ENCODE measurements at places on chromosomes 16 and 17. TPM values are rescaled to one million over a fixed set of nuclear protein-coding genes. Genes with fewer than 3 reads are reported as not detected.

Gene PDILT
- not detected for total RNA-seq

Gene CASKIN1
- total RNA-seq, result 0.27 TPM

Gene TMEM114
- not detected for total RNA-seq

Gene HOXB6
- total RNA-seq, result 30.0 TPM

GRCh38 chr16:49622421-49623402 is 233.2 kb downstream of the ZNF423 start:
- no peak for DNase-seq

GRCh38 chr17:18257268-18257981 is 1.1 kb downstream of the FLII start:
- peak; percentile 87 for DNase-seq

Gene ACE
- 45.2 TPM for total RNA-seq

Gene SHCBP1
- 4.6 TPM for total RNA-seq

DNA sequence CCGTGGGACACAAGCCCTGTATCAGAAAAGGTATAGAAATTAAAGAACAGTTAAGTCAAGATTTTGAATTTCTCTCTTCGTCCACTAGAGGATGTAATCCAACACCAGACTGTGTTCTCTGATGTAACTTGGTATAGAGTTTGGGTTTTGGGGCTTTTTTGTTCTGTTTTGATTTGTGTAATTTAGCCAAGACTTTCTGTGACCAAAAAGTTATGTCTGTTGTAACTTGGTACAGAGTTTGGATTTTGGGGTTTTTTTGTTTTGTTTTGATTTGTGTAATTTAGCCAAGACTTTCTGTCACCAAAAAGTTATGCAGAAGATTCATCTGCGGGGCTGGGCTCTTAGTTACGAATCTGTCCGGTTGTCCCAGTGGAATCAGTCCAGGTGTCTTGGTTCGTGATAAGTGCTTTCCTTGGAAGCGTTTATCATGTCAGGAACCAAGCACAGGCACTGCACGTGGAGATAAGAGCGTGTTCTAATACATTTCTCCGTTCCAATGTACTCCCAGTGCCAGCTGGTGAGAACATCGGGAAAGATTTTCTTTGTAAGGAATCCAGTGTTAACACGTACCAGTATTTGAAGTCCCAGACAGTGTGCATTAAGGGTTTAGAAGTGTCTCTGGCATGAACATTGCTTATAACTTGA is 44.1 kb upstream of the SEC14L1 start:
- no peak for DNase-seq

Gene PRAC1
- 328 TPM for total RNA-seq

- no peak for DNase-seq
Measured at GRCh38 chr16:65195998-65196397, 74.1 kb upstream of the CDH11 start.

DNA sequence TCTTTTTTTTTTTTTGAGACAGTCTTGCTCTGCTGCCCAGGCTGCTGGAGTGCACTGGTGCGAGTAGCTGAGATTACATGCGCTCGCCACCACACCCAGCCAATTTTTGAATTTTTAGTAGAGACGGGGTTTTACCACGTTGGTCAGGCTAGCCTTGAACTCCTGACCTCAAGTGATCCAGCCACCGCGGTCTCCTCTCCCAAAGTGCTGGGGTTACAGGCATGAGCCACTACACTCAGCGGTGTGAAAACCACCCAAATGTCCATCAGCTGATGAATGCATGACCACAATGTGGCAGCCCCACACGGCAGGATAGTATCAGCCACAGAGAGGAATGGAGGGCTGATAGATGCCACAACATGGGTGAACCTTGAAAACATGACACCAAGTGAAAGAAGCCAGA is 2.1 kb downstream of the P2RX5 start:
- DNase-seq, result no peak

Gene CCDC200
- total RNA-seq, result not detected

DNA sequence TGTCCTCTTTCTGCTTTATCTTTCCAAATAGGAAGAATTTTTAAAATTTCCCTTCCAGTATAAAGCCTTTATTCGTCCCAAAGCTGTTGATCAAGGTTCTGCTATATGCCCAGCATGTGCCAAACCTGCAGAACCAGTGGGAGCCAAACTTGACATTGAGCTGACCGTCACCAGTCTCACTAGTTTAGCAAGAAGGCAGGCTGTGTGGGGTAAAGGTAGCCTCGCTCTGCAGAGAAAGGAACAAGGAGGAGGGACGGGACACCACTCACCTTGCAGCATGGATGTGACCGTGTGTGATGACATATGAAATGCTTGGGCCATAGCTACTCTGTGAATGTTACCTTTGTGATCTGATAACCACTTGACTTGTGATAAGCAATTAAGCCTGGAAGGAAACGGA is 392.2 kb downstream of the CPPED1 start:
- no peak for DNase-seq

GRCh38 chr16:892536-893255 is 78.1 kb downstream of the LMF1 start:
- no peak for DNase-seq

Gene SRL
- 0.49 TPM for total RNA-seq

DNA sequence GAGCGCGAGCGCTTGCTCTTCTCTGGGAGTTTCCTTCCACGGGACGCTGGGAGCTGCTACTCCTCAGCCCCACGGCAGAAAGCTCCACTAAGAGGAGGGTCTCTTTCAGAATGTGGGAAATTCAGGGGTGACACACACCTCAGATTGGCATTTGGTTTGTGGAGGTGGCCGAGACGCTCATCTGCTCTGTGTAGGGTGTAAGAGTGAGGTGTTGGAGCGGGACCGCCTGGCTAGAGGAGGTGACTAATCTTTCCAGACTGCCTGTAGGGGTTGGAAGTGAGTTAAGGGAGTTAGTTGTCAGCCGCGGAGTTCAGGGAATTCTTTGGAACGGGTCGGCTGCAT is 735 bp downstream of the PSMD11 start:
- DNase-seq, result peak; percentile 52

DNA sequence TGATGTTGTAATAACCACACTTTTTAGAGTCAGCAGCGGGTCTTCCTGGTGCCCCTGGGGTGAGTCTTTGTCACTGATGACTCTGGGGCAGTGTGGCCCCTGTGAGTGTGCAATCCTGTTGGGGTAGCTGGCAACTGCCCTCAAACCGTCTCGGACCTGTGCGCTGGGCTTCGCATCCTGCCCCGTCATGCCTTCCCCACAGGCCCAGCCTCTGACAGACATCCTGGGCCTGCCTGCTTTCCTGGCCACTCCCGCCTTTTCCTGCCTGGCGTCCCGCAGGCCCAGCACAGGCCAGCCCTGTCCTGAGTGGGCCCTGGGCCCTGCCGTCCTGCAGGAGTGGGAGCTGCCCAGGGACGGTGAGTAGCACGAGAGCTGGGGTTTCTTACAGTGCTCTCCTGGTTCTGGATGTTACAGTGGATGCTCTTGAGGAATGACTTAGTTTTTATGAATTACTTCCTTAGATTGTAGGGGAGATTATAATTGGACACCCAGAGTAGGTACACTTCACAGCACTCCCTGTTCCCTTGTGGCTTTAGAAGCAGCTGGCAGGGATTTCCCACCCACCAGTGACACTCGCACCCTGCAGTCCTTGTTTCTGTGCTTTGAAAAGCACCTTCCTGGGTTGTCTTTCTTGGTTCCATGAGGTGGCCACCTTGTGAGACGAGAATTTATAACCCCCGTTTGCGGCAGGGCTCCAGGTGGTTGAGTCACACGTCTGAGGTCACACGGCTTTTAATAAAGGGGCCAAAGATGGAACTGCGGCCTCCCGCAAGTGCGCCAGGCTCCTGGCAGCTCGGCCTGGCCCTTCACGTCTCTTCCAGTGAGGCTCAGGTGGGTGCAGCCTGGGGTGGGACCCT is 50.0 kb upstream of the CAPN15 start:
- DNase-seq, result no peak

Gene SPG7
- 85.6 TPM for total RNA-seq

- DNase-seq, result no peak
Measured at GRCh38 chr17:57447990-57448758, 191.9 kb downstream of the MSI2 start.

GRCh38 chr17:58318627-58319172 is 9.9 kb downstream of the TSPOAP1 start:
- no peak for DNase-seq

GRCh38 chr17:79558091-79558900 is 52.6 kb downstream of the RBFOX3 start:
- DNase-seq, result no peak

- DNase-seq, result no peak
Measured at GRCh38 chr16:72664056-72664508, 383.8 kb downstream of the ZFHX3 start.

Gene RAB34
- total RNA-seq, result 6.2 TPM

- DNase-seq, result peak; percentile 90
Measured at GRCh38 chr16:85416228-85417109, 196.7 kb upstream of the GSE1 start.

Gene OR4D1
- total RNA-seq, result not detected

GRCh38 chr17:21376081-21376758 is at the start of gene KCNJ12:
Gene KCNJ12, plus strand, starts transcription at chr17:21376357. Its CDS starts 38,986 bp downstream, at chr17:21415343.
- no peak for DNase-seq

DNA sequence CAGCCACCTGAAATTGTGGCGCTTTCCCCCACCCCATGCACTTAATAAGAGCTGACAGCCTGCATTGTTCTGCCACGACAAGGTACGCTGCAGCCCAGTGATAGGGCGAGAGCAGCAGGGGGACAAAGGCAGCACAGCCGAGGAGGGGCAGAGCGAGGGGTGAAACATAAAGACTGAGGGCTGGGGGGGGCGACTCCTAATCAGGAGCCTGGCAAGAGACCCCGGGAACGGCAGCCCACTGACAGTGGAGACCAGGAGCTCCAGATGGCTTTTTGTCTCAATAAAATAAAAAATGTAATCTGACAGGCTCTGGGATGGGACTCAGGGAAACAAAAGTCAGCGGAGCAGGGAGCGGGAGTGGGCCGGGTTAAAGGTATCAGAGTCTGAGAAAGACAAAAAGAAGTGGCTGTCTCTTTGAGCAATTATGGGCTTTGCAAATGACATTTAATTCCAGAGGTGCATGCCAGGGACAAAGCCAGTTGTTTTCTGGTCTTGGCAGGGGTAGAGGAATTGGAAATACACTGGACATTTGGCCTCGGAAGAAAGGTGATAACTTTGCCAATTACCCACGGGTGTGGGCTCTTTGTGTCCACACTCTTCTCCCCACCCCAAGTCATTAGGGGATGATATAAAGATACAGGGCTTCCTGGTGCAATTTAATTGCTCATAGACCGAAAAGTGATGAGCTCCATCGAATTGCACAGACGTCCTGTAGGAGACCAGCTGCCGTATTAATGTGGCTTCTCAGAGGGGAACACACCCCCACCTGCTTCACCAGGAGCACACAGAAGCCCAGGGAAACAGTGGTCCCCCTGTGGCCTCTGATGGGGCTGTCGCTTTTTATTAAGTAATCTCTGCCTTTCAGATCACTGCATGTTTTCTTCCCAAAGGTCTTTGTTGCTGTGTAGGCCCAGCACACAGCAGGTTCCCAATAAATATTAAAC is 17.6 kb upstream of the CCDC182 start:
- no peak for DNase-seq

Gene NUTF2
- 58.3 TPM for total RNA-seq

DNA sequence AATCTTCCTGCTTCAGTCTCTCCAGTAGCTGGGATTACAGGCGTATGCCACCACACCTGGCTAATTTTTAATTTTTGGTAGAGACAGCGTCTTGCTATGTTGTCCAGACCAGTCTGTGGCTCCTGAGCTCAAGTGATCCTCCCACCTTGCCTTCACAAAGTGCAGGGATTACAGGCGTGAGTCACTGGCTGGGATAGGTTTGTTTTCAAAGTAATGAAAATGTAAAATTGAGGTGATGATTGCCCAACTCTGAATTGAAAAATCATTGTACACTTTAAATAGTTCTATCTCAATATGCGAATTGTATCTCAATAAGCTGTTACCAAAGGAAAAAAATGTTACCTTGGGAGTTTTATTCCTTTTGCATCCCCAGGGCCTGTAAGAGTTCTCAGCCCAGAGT is 1.2 kb upstream of the AMFR start:
- no peak for DNase-seq

DNA sequence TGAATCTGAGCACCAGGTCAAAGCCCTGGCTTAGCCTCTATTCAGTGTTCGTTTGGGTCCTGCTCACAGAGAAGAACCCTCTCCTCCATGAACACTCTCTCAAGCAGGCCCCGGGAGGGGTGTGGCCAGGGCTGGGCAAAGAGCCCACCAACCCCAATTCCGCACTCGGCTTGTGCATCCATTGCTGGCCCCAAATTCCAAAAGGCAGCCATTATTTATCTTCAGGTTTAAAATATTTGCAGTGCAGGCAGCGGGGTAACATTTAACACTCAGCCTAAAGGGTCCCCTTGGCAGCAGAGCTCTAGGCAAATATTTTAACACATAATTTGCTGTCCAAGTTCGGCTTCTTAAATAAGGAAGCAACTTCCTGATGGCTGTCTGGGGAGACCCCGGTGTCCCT is 115.7 kb downstream of the ZNF423 start:
- DNase-seq, result no peak

DNA sequence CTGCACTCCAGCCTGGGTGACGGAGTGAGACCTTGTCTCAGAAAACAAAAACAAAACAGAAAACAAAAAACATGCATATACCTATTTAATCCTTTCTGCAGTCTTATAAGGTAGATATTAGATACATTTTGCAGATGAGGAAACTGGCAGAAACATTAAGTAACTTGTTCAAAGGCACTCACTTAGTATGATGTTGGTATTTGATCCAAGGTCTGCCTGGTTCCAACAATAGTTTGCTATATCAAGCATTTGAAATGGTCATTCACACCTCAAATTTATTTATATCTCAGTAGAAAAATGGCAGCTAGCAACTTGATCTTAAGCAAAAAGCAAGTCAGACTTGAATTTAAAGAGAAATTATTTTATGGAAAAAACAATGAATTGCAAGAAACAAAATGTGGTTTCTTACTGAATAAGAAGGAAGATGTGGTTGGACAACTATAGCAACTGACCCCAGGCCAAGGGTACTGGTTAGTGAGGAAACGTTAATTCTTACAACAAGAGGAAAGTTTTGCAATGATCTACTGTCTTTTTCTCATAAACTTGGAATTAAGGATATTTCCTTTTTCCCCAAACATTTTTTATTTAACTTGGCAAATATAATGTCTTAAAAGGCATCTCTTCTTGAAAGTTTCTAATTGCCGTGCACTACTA is 19.7 kb downstream of the DHRS7B start:
- DNase-seq, result no peak
